ENCODE measurements at places on chromosomes 12 and 14.

GRCh38 chr14:78450669-78451318 is 280.6 kb downstream of the NRXN3 start:
- no peak for DNase-seq

- DNase-seq: peak; percentile 47
These were observed 197.2 kb upstream of the PLEKHG7 start for GRCh38 chr12:92505254-92506231.

- DNase-seq: no peak
These were observed 358.4 kb upstream of the SOX5 start for GRCh38 chr12:24307716-24308335.

- DNase-seq: no peak
These were observed 16.3 kb downstream of the MUCL1 start for GRCh38 chr12:54870617-54871016.

GRCh38 chr14:36649872-36650650 is 11.6 kb upstream of the PAX9 start:
- no peak for DNase-seq

- DNase-seq: no peak
These were observed 11.6 kb downstream of the ACTN1 start for GRCh38 chr14:68967459-68967940.

DNA sequence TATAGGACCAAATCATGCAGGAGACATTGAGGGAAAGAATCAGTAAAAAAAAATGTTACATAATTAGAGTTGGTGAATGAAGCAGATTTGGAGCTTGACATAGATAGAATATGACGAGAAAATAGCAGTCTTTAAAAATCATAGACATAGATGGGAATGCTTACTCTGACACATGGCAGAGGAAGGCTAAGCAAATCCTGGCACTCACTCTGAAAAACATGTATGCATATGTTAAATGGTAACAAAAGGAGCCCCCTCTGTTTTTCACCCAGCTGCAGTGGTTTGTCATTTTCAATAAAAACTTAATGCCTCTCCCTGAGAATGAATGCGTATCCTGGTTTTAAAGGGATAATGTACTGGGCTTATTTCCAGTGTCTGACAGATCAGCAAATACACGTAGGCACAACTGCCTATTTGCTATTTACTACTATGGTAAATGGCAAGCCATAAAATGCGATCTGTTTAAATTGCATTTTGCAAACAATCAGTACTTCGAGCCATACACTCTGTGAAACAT is 561.2 kb upstream of the SEL1L start:
- no peak for DNase-seq

GRCh38 chr12:26740991-26741390 is 92.0 kb downstream of the ITPR2 start:
- DNase-seq: peak; percentile 13

GRCh38 chr12:20370014-20370386 is 1.7 kb downstream of the PDE3A start:
- DNase-seq: no peak

DNA sequence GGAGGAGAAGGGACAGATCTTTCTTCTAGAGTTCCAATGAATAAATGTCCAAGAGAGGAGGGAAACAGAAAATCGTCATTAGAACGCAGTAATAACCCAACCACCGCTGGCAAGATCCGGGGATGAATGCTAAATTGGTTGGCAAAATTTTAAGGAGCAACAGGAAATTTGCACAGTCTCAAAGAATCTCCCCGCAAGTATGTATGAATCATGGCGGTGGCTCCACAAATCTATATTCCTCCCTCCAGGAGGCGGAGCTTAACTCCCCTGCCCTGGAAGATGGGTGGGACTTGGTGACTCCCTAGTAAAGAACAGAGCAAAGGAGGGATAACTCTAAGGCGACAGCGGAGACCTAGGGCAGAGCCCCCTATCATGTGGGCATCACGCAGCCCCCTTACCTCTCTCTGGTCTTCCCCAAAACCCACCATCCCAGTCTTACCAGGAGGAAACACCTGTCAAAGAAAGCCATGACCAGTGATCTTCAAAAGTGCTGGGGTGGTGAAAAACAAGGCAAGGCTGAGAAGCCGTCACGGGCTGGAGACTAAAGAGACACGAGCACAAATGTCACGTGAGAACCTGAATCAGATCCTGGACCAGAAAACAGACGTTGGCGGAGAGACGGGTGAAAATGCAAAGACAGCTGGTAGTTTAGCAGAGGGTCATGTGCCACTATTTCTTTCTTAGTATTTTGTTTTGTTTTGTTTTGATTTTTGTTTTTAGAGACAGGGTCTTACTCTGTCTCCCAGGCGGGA is 125.8 kb downstream of the NCOR2 start:
- no peak for DNase-seq

GRCh38 chr12:127455347-127456265 is 811.4 kb upstream of the TMEM132C start:
- no peak for DNase-seq

GRCh38 chr12:70590051-70590450 is 47.2 kb downstream of the PTPRB start:
- DNase-seq: peak; percentile 49

GRCh38 chr12:107014055-107014454 is 27.1 kb upstream of the MTERF2 start:
- DNase-seq: no peak

All from retina (tissue), 1 donor.